ENCODE measurements at places on chromosomes 6 and 20.

DNA sequence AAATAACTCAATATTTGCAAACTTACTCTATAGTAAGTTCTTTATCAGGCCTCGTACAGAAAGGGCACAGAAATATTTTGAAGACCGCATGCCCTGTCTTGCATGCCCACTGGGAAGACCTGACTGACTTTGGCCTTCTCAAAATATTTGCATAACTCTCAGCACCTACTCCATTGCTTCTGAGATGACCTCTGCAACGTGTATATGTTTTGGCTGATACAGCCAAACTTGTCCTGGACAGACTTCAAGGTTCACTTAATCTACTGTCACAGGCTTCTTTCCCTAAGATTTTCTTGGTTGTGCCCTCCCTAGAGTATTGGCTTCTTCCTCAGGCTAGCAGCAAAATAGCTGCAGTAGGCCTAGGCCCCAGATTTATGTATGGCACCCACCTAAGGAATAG, 21.5 kb upstream of the SERINC3 start:
- no peak for DNase-seq

- DNase-seq = peak; percentile 46
Observed at GRCh38 chr20:881051-881782, 34.9 kb downstream of the ANGPT4 start.

- peak; percentile 4 for DNase-seq
Observed at GRCh38 chr6:84136364-84137050, 90.9 kb downstream of the CEP162 start.

- DNase-seq = no peak
Observed at GRCh38 chr6:148455674-148456558, 113.3 kb downstream of the SASH1 start.

DNA sequence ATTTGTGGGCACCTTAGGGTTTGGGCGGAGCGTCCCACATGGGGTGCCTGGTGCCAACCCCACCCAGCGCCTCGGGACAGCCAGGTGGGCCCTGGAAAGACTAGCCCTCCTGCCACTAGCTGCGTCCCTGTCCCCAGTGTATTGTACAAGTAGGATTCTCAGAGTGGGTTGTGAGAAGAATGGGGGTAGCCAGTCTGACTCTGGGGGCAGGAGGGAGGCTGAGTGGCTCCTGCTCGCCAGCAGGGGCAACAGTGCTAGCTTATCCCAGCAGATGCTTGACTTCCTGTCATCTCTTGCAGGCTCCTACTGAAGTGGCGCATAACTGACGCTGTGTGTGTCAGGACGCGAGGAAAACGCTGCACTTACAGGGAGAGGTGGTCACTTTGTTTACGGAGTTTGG, 9.3 kb downstream of the PSMA7 start:
- DNase-seq = no peak

- DNase-seq = no peak
Observed at GRCh38 chr6:128882560-128882959, 378 bp upstream of the LAMA2 start.

- peak; percentile 5 for DNase-seq
Observed at GRCh38 chr6:30260036-30260504, 46.9 kb upstream of the TRIM26 start.

DNA sequence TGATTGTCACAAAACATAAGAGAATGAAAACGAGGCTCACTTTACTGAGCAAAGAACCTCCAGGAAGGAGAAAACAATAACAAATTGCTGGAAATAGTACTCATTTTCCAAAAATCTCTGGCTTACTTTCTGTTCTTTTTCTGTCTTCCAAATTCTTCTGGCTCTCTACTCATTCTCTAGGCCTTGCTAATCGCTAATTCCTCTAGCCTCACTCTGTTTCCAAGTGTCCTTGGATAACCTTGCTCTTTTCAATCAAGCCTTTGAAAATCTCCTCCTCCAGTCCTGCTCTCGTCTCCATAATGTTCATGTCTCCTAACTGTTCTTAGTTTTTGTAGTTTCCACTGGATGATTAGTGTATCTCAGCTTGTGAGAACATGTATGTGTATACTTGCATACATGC, 96.2 kb upstream of the MAP7 start:
- peak; percentile 6 for DNase-seq

GRCh38 chr6:85431271-85431670, 18.6 kb upstream of the NT5E start:
- no peak for DNase-seq

DNA sequence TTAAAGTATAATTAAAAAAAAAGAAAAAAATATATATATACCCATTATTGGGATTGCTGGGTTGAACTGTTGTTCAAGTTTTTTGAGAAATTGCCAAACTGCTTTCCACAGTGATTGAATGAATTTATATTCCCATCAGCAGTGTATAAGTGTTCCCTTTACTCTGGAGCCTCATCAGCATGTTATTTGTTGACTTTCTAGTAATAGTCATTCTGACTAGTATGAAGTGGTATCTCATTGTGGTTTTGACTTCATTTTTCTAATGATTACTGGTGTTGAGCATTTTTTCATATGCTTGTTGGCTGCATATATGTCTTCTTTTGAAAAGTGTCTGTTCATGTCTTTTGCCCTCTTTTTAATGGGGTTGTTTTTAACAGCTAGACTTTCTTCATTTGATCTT, 1260.8 kb upstream of the GJE1 start:
- peak; percentile 81 for DNase-seq

DNA sequence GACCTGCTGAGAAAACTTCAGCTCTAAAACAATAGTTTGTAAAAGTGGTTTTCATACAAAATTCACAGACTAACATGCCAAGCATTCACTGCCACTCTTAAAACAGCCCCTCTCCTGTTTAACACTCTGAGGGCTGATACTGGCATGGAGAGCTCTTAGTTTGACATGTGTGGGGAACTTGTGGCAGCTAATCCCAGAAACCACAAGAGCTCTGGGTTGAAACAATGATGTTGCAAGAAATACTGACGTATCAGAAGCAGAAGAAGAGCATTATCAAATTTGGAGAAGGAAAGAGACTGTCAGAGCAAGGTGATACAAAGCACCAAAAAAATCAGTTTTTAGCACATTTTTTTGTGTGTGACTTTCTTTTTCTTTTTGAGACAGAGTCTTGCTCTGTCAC, 5.1 kb downstream of the BEND3 start:
- DNase-seq = peak; percentile 18

GRCh38 chr6:112038268-112038667, 15.6 kb upstream of the CCN6 start:
- no peak for DNase-seq
